ENCODE measurements at places on chromosomes 1 and 21.

- no peak for DNase-seq
These were observed 114.5 kb downstream of the DSCAM start for GRCh38 chr21:40732253-40733023.

DNA sequence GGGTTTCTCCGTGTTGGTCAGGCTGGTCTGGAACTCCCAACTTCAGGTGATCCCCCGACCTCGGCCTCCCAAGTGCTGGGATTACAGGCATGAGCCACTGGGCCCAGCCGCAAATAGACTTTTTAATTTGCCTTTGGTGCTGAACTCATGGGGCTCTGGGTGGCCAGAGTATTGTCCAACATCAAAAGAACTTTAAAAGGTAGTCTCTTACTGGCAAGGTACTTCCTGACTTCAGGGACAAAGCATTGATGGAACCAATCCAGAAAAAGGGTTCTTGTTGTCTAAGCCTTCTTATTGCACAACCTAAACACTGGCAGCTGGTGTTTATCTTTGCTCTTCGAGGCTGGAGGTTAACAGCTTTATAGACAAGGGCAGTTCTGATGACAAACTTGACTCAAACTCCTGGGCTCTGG is 3.8 kb upstream of the KTI12 start:
- no peak for DNase-seq

- no peak for DNase-seq
These were observed 1359.1 kb upstream of the ADGRL2 start for GRCh38 chr1:80441664-80442063.

- DNase-seq: no peak
These were observed 33.8 kb downstream of the PCNX2 start for GRCh38 chr1:233261695-233262094.

GRCh38 chr1:204225841-204226735 is 12.3 kb upstream of the GOLT1A start:
- no peak for DNase-seq

DNA sequence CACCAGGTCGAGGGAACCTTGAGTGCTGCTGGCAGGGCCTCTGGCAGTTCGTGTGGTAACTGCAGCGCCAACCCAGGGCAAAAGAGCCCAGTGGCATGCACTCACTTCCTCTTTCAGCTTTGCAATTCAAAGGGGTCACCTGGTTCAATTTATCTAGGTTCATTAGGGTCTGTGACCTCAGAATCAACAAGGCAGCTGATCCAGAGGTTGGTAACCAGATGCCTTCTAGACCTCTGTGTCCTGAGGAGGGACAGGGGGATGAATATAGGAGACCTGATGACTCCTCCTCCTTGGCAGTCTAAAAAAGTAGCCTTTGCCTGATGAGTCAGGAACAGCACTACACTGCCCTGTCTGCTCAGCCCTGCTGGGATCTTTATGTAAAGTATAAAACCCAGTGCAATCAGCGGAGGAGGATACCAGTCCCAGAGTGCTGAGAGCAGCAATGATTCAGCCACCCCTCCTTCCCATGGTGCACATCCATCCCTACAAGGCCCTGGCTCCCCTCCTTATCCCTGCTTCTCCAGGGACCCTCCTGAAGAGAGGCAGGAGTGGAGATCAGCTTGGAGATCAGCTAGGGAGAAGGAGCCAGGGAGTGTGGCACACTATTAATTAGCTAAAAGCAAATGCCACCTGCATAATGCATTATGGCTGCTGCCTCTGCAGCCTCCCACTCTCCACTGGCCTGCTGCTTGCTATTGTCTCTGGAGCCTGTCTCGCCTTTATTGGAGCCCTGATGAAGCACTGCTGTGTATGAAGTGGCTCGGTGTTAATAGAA is 11.2 kb upstream of the FMOD start:
- no peak for DNase-seq

- DNase-seq: no peak
These were observed 36.5 kb downstream of the DDX20 start for GRCh38 chr1:111792249-111792648.

All from left hindlimb (tissue), 1 donor.